ENCODE measurements at places on chromosomes 13 and 19.
A peak's percentile ranks its signal among the peaks of the same experiment; 100 is the strongest.

DNA sequence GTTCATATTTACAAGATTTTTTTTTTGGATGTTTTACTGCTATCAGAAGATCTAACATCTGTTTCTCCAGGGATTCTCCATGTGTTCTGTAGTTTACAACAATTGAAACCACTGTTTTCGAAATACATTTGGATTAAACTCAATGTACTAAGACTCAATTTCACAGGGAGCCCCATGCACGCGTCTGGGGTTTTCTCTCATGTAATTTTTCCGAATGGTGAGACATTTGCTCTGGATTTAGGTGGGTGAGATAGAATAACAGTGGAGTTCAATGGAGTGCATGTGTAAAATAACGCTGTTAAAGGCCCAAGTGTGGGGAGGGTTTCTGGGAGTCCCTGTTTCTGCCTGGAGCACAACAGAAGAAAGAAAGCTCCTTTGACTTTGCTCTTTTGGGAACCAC is 330.3 kb downstream of the TSHZ3 start:
- DNase-seq, result no peak

GRCh38 chr13:48126944-48127830 is 32.3 kb upstream of the MED4 start:
- no peak for DNase-seq

- no peak for DNase-seq
Measured at GRCh38 chr19:48552406-48553322, 692 bp downstream of the SULT2B1 start.

- no peak for DNase-seq
Measured at GRCh38 chr13:50867637-50867945, 24.1 kb upstream of the DLEU7 start.

GRCh38 chr13:91816263-91816807 is 417.9 kb downstream of the GPC5 start:
- DNase-seq, result no peak

DNA sequence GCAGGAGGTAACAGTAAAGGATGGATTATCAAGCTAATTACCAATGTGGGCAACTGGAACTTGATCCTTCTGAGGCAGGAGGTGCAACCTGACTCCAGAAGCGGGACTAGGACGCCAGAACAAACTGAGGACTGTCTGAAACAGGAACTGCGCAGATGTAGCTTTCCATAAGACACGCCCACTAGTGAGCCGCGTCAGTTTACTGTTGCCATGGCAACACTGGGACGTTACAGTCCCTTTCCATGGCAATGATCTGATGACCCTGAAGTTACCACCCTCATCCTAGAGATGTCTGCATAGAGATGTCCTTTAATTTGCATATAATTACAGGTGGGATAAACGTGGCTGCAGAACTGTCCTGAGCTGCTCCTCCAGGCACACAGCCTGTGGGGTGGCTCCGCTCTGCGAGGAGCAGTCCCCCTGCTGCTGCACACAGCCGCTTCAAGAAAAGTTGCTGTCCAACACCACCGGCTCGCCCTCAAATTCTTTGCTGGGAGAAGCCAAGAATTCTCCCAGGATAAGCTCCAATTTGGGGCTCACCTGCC is 816.6 kb downstream of the UQCRFS1 start:
- DNase-seq, result no peak

GRCh38 chr13:43725460-43725859 is 61.3 kb downstream of the ENOX1 start:
- no peak for DNase-seq

GRCh38 chr13:30114571-30115256 is 192.6 kb downstream of the KATNAL1 start:
- DNase-seq, result peak; percentile 96

DNA sequence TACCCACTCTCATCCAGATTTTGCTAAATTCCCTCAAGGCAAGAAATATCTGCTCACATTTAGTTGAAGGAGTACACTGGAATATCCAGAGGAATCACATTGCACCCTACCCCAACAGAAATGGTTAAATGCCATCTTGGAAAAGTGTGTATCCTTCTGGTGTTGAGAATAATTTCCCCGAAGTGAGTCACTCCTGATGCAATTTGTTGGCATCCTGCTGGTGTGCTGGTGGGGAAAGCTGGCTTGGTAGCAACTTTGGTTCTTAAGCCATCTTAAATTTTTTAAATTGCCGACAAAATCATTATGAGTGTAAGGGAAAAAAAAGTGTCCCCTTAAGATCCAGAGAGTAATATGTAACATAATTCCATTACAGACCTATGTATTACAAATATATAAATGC is 337.3 kb upstream of the DACH1 start:
- DNase-seq, result no peak

DNA sequence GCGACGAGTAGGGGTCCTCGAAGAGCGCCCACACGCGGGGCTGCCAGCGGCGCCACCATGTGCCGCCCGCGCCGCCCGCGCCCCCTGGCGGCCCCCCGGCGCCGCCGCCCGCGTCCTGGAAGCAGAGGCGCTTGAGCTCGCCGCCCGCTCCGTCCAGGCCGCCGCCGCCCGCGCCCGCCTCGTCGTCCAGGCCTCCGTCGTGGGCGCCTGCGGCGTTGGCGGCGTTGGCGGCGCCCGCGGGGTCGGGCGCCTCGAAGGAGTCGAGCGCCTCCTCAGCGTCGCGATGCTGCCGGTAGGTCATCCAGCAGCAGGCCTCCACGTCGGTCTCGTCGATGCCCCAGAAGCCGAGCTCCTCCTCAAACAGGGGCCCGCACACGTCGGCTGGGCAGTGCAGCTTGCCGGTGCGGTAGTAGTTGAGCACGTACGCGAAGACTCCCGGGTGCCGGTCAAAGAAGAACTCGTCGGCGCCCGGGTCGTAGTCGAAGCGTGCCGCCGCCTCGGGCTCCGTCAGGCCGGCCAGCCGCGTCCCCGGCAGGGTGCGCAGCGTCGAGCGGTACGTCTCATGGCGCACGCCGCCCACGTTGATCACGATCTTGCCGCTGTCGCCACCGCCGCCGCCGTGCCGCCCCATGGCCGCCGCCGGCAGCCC is 829 bp downstream of the KCNC3 start:
- no peak for DNase-seq

DNA sequence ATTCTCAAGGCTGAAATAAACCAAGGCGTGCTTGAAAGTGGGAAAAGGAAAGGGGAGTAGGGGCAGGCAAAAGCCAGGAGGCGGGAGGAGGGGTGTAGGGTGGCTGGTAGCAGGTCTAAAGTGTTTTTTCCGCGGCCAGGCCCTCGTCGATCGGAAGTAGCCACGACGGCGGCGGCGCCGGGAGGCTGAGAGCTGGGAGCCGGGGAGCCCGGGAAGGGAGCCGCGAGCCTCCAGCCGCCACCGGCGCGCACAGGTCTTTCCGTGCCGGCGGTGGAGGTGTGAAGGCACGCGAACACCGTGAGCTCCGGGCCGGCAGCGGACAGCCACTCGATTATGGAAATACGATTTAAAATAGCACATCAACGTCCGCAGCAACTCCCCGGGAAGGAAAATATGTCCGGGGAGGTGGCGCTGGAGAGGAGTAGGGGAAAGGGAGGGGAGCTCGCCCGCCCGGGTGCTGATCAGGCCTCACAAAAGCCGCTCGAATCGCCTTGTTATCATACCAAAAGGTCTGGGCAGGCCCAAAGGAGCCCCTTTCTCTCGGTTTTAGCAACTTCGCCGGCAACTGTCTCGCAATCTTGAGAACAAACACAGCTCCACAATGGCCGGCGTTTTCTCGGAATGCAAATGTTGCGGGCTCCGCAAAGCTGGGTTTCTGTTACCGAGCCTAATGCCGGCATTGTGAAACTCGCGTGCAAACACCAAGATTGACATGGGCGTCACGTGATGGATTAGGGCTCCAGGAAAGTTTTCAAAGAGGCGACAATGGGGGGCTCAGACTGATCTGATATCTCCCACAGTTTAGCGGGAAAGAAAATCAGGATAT is 2.9 kb upstream of the PCDH8 start:
- no peak for DNase-seq

GRCh38 chr13:50222569-50223332 is 207.5 kb downstream of the KCNRG start:
- DNase-seq, result no peak

DNA sequence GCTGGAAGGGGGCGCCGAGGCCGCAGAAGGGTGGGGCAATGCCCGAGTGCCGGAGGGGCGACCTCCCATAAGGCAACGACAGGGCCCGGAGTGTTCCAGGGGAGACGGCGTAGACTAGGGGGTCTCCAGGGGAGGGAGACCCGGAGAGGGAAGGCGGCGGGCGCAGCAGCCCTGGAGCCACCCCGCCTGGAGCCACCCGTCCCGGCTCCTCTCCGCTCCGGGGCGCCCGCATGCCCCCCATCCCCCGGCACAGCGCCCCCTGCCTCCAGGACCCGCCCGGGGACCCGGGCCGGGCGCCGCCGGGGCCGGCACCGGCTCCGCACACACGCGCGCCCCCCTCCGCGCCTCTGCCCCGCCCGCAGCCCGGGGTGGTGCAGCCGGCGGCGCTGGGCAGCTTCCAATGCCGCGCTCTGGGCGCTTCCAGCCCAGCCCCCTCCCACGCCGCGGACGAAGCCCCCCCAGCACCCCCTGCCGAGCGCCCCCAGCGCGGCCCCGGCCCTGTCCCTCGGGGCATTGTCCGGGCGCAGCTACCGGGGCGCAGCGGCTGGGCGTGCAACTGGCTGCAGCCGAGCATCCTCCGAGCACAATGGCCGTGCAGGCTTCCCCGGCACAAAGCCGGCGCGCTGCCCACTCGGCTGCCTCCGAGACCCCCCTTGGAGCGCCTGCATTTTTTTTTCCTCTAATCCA is 519 bp downstream of the PTPRS start:
- no peak for DNase-seq

- DNase-seq, result no peak
Measured at GRCh38 chr13:43019811-43020210, 3.6 kb upstream of the DNAJC15 start.

DNA sequence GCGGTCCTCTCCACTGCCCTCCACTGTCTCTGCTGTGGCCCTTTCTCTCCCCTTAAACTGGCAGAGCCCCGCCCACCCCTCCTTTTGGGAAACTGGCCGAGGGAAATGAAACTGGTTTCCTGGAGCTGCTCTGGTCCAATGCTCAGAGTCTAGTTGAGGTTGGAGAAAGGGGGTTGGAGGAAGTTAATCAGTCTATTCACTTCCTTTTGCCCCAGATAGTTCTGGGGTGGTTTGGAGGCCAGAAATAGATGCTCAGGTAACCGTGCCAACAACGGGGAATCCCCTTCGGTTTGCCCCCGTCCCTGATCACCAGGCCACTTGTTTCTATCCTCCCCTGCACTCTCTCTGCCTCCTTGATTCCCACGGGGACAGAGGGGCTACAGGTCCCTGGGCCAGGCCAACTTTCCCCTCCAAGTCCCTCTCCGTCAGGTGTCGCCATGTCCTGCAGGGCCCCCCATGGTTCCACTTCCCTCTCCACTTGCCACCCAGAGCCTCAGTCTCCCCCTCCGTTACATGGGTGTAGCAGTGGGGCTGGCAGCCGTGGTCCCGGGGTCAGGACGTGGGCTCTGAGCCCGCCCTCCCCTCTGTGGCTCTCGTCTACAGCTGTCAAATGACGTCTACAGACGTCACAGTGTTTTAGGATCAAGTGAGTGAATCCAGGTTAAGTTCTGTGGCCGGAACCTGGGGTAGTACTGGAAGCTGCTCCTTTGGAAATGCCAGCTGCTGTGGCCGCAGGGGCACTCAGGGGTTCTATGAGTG is at the start of gene IL4I1:
IL4I1 (minus strand) TSS at position 25 of the 759 bp plus-strand sequence. CDS start 727 bp downstream, outside the sequence.
- DNase-seq, result no peak

DNA sequence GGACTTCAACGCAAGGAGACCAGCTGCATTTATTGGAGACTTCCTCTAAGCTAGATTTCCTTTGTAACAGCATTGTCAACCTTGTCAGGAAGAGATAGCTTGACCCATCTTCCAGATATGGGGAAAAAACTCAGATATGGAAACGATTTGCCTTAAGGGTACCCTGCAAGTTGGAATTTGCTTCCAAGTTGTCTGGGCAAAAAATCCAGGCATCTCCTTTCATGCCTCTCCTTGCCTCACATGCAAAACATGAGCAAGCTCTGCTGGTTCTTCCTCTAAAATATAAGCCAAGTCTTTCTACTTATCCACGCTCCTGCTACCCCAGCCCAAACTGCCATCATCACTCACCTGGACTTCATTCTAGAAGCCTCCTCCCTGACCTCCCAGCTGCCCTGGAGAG is 6.4 kb upstream of the DNMT1 start:
- DNase-seq, result no peak

DNA sequence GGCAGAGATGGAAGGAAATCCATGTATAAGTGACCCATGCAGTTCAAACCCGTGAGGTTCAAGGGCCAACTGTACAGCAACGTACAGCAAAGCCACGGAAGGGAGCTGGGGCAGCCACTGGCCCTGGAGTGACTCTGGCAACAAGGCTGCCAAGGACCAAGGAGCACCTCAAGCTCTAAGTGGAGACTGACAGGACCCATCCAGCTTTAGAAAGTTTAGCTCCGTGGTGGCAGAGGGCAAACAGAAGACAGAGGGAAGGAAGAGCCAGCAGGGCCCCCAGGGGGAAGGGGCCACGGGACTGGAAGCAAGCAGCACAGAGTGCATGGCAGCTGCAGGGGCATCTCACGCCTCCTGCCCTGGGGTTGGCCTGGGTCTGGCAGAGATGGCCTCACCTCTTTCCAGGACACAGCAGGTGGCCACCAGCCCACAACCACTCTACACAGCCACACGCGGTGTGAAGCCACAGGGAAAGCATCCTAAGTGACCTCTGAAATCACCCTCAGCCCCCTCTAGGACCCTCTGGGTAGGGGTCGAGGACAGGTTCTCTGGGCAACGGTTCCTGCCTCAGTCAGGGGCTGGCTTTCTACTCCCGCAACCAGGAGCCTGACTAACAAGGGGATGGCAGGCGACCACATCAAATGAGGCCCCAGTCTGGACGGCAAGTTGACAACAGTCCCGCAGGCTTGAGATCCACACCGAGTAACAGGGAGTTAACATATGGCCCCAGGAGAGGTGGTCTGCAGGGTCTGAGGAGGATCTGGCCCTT is 3.8 kb downstream of the MIER2 start:
- peak; percentile 80 for DNase-seq

DNA sequence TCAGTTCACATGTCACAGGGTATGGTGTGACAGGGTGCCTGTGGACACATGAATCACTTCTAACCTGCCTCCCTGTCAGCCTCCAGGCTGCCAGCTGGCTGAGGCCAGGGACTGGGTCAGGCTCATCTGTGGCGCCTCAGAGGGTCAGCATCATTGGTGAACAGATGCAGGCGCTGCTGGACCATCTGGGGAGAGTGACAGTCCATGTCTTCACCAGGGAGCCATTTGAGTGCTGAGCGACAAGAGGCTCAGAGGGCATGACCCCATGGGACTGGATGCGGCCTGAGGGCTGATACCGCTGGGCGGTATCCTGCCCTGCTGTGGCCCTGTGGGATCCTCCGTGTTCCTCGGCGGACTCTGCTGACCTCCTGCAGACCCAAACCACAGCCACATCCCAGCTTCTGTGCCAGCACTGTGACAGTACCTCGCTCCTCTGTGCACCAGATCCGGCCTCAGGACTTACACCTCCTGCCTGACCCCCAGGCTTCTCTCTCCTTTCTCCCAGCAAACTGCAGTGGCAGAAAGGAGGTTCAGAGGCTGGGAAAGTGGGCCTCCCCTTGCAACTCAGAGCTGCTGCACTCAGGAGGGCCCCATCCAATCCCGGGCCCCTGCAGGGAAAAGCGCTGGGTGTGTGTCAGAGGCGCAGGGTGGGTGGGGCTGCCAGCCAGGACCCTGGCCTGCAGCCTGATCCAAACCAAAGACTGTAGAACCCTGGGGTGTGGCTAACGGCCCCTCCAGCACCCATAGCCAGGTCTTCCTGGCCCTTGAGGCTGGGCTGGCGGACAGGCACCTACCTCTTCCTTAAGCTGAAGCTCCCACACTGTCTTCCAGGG is 10.2 kb downstream of the ACTMAP start:
- DNase-seq, result no peak

All from mesenteric fat pad (tissue), 1 donor.